ENCODE measurements at places on chromosomes 3 and 15. TPM values are rescaled to one million over a fixed set of nuclear protein-coding genes. Genes with fewer than 3 reads are reported as not detected.

The CERS3 gene
- total RNA-seq: not detected

- DNase-seq: no peak
These were observed 12.1 kb downstream of the SEMA3F start for GRCh38 chr3:50167069-50167840.

GRCh38 chr3:137217733-137218132 lies 259.9 kb downstream of the IL20RB start:
- DNase-seq: no peak

GRCh38 chr3:96863129-96863740 lies 48.8 kb downstream of the EPHA6 start:
- no peak for DNase-seq

The SMCO1 gene
- total RNA-seq: not detected

DNA sequence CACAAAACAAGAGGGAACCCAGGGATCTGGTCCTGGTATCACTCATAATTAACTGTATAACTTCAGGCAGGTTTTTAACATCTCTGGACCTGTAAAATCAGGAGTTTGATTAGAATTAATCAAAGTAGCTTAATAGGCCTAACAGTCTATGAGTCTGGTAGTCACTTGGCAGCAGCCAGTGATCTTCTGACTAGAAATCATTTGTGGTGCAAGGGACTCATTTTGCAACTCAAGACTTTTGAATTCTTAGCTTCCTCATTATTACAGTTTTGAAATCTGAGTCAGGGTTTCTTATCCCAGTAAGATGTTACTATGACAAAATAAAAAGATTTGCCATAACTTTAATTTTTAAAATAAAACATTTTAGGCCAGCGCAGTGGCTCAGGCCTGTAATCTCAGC lies 70.8 kb downstream of the TMCC1 start:
- DNase-seq: no peak

The ESYT3 gene
- 66.4 TPM for total RNA-seq

DNA sequence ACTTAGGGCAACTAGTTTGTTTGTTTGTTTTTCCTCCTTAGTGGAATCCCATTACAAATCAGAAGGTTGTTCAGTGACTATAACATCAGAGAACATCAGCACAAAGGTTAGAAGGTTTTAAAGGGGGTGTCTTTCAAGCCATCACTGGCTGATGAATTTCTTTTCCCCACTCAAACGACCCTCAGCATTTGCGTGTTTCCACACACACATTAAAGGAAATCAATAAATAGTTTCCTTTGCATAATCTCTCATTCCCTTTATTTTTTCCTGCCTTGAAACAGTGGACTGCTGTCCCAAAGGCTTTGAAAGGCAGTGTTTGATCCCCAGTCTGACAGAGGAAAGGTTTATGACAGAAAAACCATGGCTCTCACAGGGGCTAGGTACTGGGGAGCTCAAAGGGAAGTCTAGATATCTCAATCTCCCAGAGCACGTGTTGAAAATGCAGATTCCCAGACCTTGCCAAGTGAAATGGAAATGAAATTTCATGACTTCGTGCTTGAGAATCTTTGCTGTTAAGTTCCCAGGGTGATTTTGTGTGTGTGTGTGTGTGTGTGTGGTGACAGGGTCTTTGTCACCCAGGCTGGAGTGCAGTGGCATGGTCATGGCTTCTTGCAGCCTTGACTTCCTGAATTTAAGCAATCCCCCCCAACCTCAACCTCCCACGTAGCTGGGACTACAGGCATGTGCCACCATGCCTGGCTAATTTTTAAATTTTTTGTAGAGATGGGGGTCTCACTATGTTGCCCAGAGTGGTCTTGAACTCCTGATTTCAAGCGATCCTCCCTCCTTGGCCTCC lies 2.2 kb upstream of the INTS14 start:
- DNase-seq: no peak

DNA sequence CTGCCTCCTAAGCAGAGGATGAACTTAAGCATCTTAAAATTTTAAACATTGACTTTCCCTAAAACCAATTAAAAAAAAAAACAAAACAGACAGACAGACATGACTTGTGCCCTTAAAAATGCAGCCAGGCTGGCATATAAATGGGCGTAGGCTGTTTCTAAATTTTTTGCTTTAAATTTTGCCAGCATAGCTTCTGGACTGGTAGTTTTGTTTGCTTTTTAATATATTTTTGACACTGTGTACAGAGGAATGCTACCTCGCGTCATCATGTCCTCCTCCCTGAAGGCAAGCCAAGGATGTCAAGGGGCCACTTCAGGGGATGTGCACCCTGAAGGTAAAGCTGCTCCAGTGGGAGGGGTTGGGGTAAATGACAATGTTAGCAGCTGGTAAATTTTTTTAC lies 134.8 kb downstream of the PGPEP1L start:
- DNase-seq: no peak

The SLC27A2 gene
- total RNA-seq: 0.96 TPM

DNA sequence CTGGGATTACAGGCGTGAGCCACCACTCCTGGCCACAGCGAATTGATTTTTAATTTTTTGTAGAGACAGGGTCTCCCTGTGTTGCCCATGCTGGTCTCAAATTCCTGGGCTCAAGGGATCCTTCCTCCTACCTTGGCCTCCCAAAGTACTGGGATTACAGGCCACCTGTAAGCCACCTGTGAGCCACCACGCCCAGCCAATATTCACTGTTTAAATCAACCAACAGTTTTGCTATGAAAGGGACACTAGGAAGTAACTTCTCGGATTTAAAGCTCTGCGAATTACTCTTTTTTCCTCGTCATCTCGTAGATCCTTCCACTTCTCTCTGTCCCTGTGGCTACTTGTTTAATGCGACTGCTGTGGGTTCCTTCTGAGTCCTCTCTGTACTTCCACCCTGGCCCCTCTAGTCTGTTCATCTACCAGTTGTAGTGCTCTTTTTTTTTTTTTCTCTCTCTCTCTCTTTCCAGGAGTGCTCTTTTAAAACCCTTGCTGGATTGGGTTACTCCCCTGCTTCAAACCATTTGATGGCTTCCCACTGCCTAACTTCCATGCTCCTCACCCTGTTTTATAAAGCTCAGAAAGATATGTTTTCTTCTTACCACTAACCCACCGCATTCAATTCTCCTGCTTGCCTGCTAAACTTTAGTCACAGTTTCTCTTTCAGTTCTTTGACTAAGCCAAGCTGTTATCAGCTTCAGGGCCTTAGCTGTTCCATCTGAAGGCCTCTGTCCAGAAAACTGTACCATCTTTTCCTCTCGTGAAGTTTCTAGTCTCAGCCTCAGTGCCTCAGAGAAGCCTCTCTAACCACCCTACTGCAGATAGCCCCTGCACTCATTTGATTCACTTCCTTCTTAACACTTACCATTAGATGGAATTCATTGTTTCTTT lies 12.4 kb downstream of the RTF1 start:
- DNase-seq: no peak

GRCh38 chr3:58719684-58720083 lies 53.1 kb upstream of the FAM3D start:
- DNase-seq: no peak

The SNRK gene
- 46.3 TPM for total RNA-seq

- no peak for DNase-seq
These were observed 179.9 kb upstream of the PFN2 start for GRCh38 chr3:150150633-150151032.

DNA sequence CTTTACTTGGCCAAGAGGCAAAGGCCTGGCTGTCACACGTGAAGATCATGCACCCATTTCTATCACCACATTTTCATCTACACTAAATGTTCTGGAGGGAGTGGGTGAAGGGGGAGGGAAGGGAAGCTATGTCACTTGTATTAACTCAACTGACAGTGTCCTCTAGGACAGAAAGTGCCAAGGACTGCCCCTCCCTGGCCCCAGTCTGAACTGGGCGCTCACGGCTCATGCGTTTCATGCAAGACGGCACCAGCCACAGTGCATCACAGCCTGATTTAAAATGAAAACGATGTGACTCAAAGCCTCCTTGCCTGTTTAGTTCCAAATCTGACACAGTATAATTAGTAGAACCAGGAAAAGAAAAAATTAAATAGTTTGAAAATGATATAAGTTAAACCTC lies 20.8 kb upstream of the RAD18 start:
- no peak for DNase-seq

The ZNF80 gene
- total RNA-seq: not detected

GRCh38 chr3:32460031-32460749 lies 42.5 kb downstream of the CMTM6 start:
- DNase-seq: no peak
